Fibroblast of lung (primary cell): ENCODE measurements at places on chromosomes 3 and 15. TPM values are rescaled to one million over a fixed set of nuclear protein-coding genes. Genes with fewer than 3 reads are reported as not detected.

- no peak overlapping the region for H3K27ac ChIP-seq
- no peaks in the 10 kb centered on the region for H3K36me3 ChIP-seq
- no peaks in the 10 kb centered on the region for H3K27me3 ChIP-seq
- H3K4me1 ChIP-seq, result peaks cover 3% of the 10 kb centered on the region
- peak; percentile 38 for DNase-seq
- no peak overlapping the region for H3K4me3 ChIP-seq
Observed at GRCh38 chr15:36172955-36173354, 406.5 kb upstream of the CDIN1 start.

- peaks cover 2% of the 10 kb centered on the region for H3K4me1 ChIP-seq
- H3K27ac ChIP-seq, result no peak overlapping the region
- no peaks in the 10 kb centered on the region for H3K27me3 ChIP-seq
- H3K36me3 ChIP-seq, result no peaks in the 10 kb centered on the region
- no peak for DNase-seq
Observed at GRCh38 chr3:111238885-111239284, 167.3 kb downstream of the NECTIN3 start.

TP63 gene
- under 0.01 TPM in 1 of 2 replicates, not detected in the other for total RNA-seq

- no peak for DNase-seq
- H3K36me3 ChIP-seq, result no peaks in the 10 kb centered on the region
- H3K4me3 ChIP-seq, result no peak overlapping the region
- H3K4me1 ChIP-seq, result peaks cover under 1% of the 10 kb centered on the region
Observed at GRCh38 chr15:34644851-34645250, 61.4 kb upstream of the GOLGA8B start.

DNA sequence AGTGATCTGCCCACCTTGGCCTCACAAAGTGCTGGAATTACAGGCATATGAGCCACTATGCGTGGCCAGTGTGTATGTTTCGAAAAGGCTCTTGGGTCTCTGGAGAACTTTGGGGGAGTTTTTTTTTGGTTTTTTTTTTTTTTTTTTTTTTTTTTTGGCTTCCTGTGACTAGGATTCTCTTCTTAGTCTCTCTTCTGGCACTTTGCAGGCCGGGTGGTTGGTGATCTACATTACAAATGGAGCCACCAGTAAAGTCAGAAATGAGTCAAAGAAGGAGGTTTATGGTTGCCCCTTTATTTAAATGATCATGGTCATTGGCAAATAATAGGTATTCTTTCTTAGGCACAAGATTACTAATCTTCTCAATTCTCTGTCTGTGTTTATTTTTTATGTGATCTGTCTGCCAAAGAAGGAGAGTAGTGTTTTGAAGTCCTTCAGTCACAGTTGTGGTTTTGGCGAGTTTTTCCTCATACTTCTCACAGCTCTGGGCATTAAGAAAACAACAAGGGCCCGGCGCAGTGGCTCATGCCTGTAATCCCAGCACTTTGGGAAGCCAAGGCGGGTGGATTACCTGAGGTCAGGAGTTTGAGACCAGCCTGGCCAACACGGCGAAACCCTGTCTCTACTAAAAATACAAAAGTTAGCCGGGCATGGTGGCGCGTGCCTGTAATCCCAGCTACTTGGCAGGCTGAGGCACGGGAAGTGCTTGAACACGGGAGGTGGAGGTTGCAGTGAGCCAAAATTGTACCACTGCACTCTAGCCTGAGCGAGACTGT, 38.3 kb downstream of the PDE8A start:
- H3K4me3 ChIP-seq, result no peak overlapping the region
- no peaks in the 10 kb centered on the region for H3K27me3 ChIP-seq
- H3K27ac ChIP-seq, result no peak overlapping the region
- peak; percentile 39 for DNase-seq

DNA sequence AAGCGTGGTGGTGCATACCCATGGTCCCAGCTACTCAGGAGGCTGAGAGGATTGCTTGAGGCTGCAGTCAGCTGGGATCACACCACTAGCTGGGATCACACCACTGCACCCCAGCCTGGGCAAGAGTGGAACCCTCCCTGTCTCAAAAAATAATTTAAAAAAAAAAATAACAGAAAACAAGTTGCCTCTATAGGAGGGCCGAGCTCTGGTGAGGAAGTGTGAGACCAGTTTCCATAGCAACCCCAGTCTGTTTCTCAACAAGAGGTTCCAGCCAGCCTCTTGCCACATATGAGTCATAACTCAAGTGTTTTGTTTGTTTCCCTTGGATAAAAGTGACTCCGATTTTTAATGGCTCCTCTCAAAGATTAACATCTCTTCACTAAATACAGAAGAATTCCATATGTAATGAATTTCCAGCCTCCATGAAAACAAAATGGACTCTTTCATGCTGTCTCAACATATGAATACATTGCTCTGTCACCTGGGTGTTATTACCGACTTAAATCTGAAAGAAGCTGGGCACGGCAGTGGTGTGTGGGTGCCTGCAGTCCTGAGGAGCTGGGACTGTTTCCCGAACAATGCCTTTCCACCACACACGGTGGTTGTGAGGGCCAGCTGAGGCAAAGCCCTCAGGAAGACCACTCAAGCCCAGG, 19.7 kb downstream of the TMEM43 start:
- H3K27ac ChIP-seq, result peak overlapping the region; percentile 99
- H3K4me1 ChIP-seq, result peaks cover 34% of the 10 kb centered on the region
- H3K4me3 ChIP-seq, result peak overlapping the region; percentile 29
- H3K36me3 ChIP-seq, result peaks cover 31% of the 10 kb centered on the region
- DNase-seq, result peak; percentile 99
